ENCODE measurements at places on chromosomes 4 and X.

DNA sequence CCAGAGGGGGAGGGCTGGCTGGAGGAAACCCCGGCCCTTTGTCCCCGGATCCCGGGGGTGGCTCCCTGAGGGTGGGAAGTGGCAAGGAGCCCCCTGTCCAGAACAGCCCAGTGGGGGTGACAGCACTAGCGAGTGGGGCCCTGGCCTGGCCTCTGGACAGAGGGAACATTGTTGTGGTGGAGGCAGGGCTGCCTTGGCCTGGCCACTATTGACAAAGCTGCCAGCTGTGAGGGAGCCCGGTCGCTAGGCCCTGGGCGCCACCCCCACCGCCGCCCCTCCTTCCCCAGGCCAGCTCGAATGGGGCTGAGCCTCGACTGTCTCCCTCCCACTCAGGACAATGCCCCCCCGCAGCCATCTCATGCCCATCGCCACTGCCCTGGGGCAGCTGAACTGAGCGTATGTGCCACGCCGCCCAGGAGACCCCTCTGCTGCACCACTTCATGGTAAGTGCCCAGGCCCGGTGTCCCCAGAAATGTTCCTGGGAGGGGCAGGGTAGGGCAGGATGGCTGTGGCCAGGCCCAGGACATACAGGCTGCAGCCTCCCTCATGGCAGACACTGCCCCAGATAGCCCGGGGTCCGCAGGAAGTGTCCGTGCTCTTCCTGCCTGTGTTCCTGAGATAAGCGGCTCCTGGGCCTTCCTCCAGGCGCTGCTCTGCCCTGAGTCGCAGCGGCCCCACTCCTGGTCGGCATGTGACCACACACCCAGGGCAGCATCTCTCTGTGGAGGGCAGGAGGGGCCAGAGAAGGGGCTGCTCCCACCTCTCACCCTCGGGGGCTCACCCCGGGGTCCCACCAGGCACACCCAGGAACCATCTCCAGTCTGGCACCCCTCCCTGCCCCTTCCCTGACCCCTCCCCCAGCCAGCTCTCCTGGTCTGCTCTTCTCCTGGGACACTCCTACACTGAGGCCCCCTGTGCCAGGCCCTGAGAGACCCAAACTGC lies 1.4 kb downstream of the PLXNB3 start:
- no peak for DNase-seq

DNA sequence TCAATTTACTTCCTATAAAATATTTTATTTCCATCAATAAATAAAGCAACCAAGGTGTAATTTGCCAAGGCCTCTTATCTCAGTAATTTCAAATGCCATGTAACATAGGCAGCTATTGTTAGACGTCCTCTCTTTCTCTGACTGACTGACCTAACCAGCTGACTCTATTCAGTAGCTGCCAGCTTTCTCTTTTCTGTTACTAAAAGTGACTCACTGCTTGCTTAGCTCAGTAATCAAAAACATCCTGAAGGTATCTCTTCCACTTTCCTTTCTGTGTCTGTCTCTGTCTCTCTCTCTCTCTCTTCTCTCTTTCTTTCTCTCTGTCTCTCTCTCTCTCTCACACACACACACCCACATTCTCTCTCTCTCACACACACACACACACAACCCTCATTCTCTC lies 134.2 kb downstream of the SPOCK3 start:
- no peak for DNase-seq

- no peak for DNase-seq
These were observed 82.5 kb downstream of the GPAT3 start for GRCh38 chr4:83618431-83618830.

- no peak for DNase-seq
These were observed 34.2 kb downstream of the LDB2 start for GRCh38 chr4:16864199-16864598.
